ENCODE measurements at places on chromosomes 5 and 9. TPM values are rescaled to one million over a fixed set of nuclear protein-coding genes. Genes with fewer than 3 reads are reported as not detected.
A peak's percentile ranks its signal among the peaks of the same experiment; 100 is the strongest.

LCNL1 gene
- total RNA-seq: 11.7 TPM

GRCh38 chr5:155418960-155419579 lies 405.5 kb downstream of the KIF4B start:
- H3K36me3 ChIP-seq: no peaks in the 10 kb centered on the region
- no peak overlapping the region for H3K4me3 ChIP-seq
- H3K27me3 ChIP-seq: no peaks in the 10 kb centered on the region
- H3K27ac ChIP-seq: no peak overlapping the region
- H3K4me1 ChIP-seq: no peaks in the 10 kb centered on the region
- DNase-seq: no peak

CEL gene
- 1.9 TPM for total RNA-seq

DNA sequence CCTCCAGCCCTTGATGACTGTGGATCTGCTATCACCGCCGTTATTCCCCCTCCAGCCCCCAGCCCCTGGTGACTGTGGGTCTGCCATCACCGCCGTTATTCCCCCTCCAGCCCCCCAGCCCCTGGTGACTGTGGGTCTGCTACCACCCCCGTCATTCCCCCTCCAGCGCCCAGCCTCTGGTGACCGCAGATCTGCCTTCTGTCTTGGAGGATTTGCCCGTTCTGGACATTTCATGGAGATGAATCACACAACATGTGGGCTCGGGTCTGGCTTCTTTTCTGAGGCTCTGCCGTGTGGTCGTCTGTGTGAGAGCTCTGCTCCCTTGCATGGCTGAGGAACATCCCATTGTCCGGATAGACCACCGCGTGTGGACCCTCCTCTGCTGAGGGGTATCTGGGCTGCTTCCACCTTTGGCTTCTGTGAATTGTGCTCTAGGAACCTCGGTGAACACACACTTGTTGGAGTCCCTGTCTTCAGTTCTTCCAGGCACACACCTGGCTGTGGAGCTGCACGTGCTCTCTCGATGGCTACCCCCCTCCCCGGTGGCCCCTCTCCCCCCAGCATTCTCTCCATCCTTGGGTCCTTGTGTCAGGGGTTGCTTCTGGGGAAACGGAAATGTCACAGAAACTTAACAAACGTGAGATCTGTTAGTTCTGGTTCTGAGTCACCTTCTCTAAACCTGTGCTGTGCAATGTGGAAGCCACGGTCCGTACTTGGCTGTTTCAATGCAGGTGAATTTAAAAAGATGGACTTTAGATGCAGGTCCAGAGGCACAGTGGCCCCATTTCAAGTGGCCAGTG lies 105.3 kb upstream of the COL5A1 start:
- peaks cover 9% of the 10 kb centered on the region for H3K4me1 ChIP-seq
- H3K4me3 ChIP-seq: no peak overlapping the region
- peaks cover 77% of the 10 kb centered on the region for H3K27me3 ChIP-seq
- DNase-seq: peak; percentile 7

SPATA31E1 gene
- not detected for total RNA-seq

DNA sequence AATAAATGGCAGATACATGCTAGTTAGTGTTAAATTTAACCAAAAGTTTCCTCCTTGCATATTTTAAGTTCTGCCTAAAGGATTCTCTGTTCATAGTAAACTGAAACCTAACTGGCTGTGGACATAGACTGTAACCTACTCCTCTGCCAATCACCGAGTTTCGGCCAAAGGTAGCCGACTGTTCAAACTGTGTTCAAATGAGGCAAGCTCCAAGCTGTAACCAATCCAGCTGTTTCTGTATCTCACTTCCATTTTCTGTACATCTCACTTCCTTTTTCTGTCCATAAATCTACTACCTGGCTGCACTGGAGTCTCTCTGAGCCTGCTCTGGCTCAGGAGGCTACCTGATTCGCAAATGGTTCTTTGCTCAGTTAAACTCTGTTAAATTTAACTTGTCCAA lies 44.1 kb downstream of the KCNV2 start:
- H3K36me3 ChIP-seq: no peaks in the 10 kb centered on the region
- no peaks in the 10 kb centered on the region for H3K4me1 ChIP-seq
- no peak overlapping the region for H3K27ac ChIP-seq
- no peak for DNase-seq
- no peak overlapping the region for H3K4me3 ChIP-seq
- H3K27me3 ChIP-seq: no peaks in the 10 kb centered on the region

DNA sequence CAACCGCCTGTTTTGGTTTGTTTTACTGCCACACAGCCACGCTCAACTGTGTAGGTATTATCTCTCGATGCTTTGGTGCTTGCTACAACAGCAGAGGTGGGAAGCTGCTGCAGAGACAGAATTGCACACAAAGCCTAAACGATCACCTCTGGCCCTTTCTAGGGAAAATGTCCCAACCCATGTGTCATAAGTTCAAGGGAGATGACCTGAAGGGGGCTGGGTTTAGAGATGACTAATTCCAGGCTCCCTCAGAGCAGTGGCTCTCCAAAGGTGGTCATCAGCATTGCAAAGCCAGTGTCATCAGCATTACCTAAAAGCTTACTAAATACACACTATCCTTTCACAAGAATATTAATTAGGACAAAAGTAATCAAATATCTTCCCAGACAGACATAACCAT lies 10.9 kb downstream of the ZNF622 start:
- H3K4me3 ChIP-seq: no peak overlapping the region
- DNase-seq: no peak
- H3K27me3 ChIP-seq: no peaks in the 10 kb centered on the region
- H3K36me3 ChIP-seq: peaks cover 74% of the 10 kb centered on the region
- H3K4me1 ChIP-seq: peaks cover 73% of the 10 kb centered on the region
- no peak overlapping the region for H3K27ac ChIP-seq

- DNase-seq: peak; percentile 65
- H3K4me3 ChIP-seq: peak overlapping the region; percentile 92
- no peaks in the 10 kb centered on the region for H3K36me3 ChIP-seq
- peak overlapping the region; percentile 95 for H3K27ac ChIP-seq
- no peaks in the 10 kb centered on the region for H3K27me3 ChIP-seq
- H3K4me1 ChIP-seq: peaks cover 62% of the 10 kb centered on the region
These were observed 666 bp downstream of the PPARGC1B start for GRCh38 chr5:149730620-149731331.

DNA sequence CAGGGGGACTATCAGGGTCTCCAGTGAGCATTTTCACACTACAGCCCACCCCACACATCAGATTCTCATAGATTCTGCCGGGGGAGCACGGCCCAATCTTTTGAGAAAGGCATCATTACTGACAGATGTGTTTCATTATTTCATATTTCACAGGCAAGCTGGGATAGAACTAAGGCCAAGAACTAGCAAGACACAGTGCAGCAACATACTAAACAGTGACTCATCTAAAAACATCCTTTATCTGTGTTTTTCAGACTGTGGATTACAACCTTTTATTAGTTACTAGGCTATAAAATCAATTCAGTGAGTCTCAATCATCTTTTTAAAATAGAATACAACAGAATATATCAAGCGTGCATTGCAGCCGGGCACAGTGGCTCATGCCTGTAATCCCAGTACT lies 59.8 kb downstream of the CPLANE1 start:
- no peak overlapping the region for H3K27ac ChIP-seq
- no peaks in the 10 kb centered on the region for H3K27me3 ChIP-seq
- H3K4me1 ChIP-seq: no peaks in the 10 kb centered on the region
- H3K4me3 ChIP-seq: no peak overlapping the region

- H3K36me3 ChIP-seq: no peaks in the 10 kb centered on the region
- no peaks in the 10 kb centered on the region for H3K27me3 ChIP-seq
- peak overlapping the region; percentile 82 for H3K4me3 ChIP-seq
- DNase-seq: no peak
- peak overlapping the region; percentile 88 for H3K27ac ChIP-seq
These were observed 809 bp downstream of the MCCC2 start for GRCh38 chr5:71587766-71588532.

GRCh38 chr5:310941-311434 lies 10.5 kb upstream of the AHRR start:
- no peaks in the 10 kb centered on the region for H3K27me3 ChIP-seq
- no peak overlapping the region for H3K27ac ChIP-seq
- H3K4me3 ChIP-seq: no peak overlapping the region
- H3K36me3 ChIP-seq: peaks cover 52% of the 10 kb centered on the region

DNA sequence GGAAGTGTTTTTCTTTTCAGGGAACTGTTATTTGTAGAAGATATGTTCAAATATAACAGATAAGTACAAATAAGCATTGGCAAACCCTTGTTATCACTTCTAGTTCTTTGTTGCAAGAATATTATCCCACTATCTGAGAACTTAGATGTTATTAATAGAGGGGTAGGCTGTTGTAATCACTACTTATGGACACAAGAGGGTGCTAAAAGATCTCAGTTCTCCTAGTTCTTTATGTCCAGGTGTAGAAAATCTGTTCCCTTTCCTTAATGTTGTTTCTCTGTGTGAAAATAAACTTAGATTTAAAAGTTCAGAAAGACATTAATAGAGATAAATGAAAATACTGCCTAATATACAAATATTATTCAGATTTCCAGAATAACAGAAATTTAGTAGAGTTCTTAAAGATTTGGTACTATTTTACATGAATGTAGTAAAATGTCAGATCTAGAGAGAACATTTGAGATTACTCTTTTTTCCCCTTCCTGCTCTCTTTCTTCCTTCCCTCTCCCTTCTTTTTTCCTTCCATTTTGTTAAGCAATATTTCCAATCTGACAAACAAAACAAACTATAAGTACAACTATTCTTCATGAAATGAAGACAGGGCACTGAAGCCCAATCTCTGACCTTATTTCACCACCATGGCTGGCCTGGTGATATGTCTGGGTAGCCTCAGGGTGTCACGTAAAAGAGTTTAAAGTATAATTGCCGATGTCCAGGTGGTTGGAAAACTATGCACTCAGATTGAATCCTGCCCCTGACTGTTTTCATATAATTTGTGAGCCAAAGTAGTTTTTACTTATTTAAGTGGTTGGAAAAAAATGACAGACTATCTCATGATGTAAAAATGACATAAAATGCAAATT lies 43.6 kb upstream of the C5orf46 start:
- H3K4me1 ChIP-seq: no peaks in the 10 kb centered on the region
- no peak overlapping the region for H3K27ac ChIP-seq
- H3K36me3 ChIP-seq: no peaks in the 10 kb centered on the region

DNA sequence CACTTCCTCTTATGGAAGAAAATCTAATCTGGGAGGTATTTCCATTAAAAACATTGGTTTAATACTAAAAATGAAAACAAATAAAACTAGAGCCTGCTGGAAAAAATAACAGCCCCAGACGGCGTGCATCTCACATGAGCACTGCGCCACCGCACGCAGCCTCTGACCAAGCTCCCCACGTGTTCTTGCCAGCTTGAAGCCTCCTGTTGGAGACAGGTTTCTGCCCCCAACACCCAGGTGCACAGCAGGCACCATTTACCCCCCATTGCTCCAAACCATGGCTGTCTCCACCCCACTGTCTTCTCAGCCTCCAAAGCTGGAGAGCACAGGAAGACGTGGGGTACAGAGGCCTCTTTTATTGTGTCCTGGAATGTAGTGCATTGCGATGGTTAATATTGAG lies 10.7 kb upstream of the COL5A1 start:
- H3K27me3 ChIP-seq: peaks cover 21% of the 10 kb centered on the region
- H3K4me1 ChIP-seq: no peaks in the 10 kb centered on the region
- no peaks in the 10 kb centered on the region for H3K36me3 ChIP-seq
- H3K4me3 ChIP-seq: no peak overlapping the region

GRCh38 chr9:137589441-137590122 lies 730 bp downstream of the ZMYND19 start:
- peaks cover 19% of the 10 kb centered on the region for H3K4me1 ChIP-seq
- H3K27me3 ChIP-seq: no peaks in the 10 kb centered on the region
- no peak overlapping the region for H3K27ac ChIP-seq
- no peak for DNase-seq
- peaks cover 36% of the 10 kb centered on the region for H3K36me3 ChIP-seq

GRCh38 chr5:120761986-120762385 lies 297.9 kb downstream of the PRR16 start:
- H3K36me3 ChIP-seq: no peaks in the 10 kb centered on the region
- no peak overlapping the region for H3K4me3 ChIP-seq
- no peaks in the 10 kb centered on the region for H3K4me1 ChIP-seq
- no peak overlapping the region for H3K27ac ChIP-seq
- H3K27me3 ChIP-seq: no peaks in the 10 kb centered on the region

HAVCR1 gene
- not detected for total RNA-seq

DNA sequence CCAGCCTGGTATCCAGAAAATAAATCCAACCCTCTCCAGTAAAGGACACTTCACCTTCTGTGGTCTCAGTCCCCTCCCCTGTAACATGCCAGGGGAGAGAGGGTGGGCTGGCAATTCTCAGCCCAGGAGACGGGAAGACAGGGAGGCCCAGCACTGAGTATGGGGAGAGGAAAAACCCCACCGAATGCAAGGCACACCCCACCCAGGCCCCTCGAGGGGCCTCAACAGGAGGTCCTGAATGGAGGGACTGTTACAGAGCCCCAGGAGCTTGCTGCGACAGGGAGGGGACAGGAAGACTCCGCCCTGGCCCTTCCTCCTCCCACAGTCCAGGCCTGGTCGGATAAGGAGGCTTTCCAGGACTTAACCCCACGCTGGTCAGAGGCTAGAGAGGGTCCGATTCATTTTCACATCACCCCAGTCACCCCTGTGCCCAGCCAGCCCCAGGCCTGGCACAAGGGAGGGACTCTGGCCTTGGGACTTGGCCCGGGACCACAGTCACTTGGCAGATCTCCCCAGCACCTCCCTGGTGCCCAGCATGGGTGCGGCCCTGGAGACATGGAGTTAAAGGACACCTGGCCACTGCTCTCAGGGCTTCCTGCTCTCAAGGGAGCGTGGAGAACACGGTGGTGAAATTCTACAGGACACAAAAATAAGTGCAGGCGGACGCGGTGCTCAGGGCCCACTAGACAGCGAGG lies 44.9 kb upstream of the STXBP1 start:
- no peaks in the 10 kb centered on the region for H3K27me3 ChIP-seq
- peaks cover 6% of the 10 kb centered on the region for H3K36me3 ChIP-seq
- peaks cover 65% of the 10 kb centered on the region for H3K4me1 ChIP-seq
- peak overlapping the region; percentile 94 for H3K4me3 ChIP-seq
- H3K27ac ChIP-seq: peak overlapping the region; percentile 95

DNA sequence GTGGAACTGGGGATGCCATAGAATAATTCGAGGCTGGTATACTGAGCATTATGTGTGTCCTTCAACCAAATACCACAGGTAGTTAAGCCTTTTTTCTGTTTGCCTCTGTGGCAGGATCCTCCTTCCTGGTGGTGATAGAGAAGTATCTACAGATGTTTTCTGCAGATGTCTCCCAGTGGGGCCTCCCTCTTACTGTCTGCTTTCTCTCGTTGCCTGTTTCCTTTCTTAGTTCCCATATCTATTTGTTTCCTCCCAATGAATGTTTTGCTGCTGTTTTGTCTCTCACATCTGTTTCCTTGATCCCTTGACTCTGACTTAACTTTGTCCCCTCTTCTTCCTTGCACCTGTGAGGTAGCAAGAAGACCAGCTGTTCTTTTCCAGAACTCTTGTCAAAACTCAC lies 130.9 kb upstream of the NUDT12 start:
- DNase-seq: no peak
- H3K4me1 ChIP-seq: no peaks in the 10 kb centered on the region
- no peak overlapping the region for H3K4me3 ChIP-seq
- H3K36me3 ChIP-seq: no peaks in the 10 kb centered on the region

AK1 gene
- total RNA-seq: 844 TPM

DNA sequence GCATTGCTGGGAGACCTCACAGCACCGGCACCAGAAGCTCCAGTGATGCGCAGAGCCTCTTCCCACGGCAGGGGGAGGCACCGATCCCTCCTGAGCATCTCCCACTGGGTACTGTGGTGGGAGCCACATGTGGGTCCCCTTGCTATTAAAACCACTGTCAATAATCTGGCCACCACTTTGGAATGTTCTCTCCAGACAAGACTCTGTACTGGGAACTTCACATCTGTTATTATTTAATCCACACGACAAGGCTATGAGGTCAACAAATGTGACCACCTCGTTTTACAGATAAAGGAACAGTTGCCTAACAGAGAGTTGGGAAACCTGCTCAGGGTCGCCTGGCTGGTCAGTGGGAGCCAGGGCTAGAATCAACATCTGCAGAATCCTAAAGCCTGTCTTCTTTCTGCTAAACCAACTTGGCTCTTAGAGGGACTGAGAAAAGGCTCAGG lies 72.7 kb downstream of the EPB41L4B start:
- DNase-seq: no peak
- H3K36me3 ChIP-seq: no peaks in the 10 kb centered on the region
- H3K27me3 ChIP-seq: peaks cover 12% of the 10 kb centered on the region
